ENCODE measurements at places on chromosomes 13 and 19.

DNA sequence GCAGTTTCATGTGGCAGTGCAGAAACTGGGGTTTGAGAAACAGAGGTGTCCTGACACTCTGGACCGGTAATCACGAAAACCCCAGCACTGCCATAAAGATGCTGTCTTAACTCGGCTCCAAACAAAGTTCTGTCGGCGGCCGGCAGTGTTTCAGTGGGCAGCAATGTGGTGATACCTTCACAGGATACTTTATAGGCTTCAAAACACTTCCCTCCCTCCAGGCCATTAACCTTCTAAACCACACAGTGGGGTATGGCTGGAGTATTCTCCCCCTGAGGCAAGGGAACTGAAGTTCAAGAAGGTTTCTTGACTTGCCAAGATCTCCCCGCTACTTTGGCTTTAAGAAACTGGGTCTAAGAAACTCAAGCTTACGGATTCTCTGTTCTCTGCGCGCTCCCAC is 1.1 kb downstream of the RUBCNL start:
- DNase-seq: no peak

- DNase-seq: no peak
Observed at GRCh38 chr19:19747357-19748220, 14.7 kb upstream of the ZNF14 start.

DNA sequence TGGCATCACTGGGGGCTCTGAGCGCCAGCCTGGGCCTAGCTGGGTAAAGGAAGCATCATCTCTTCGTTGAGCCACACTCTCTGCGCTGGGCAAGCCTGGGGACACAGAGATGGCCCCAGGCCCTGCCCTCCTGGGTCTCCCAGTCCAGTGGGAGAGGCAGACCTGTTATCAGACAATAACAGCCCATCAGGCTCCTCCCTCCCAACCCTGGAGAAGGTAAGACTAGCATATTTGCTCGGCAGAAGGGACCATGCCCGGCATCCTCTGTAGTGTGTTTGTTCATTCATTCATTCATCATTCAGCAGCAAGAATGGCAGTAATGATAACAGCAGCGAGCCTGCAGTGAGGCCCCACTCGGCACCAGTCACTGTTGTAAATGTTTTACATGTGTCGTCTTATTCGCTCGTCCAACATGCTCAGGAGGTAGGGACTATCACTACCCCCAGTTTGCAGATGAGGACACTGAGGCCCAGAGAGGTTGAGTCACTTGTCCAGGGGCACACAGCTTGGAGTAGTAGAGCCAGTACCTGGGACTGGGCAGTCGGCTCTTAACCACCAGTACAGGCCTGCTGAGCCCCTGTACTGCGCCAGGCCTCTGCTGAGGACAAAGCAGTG is 33.2 kb downstream of the PAK4 start:
- DNase-seq: no peak

GRCh38 chr13:74574964-74575728 is 440.9 kb upstream of the KLF12 start:
- DNase-seq: no peak

DNA sequence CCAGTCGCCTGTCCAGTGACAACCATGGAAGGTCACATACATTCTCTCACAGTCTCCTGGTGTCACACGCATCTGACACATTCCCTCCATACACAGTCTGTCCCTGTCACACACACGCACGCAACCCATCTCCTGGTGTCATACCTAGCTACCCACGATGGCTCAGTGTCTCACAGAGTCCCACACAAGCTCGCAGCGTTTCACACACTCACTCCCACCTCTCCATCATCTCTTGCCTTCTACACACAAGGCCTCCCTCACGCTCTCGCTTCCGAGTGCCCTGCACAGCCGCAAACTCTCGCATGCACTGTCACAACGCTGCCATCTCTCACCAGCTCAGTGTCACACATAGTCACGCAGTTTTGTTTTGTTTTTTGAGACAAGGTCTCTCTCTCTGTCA is 1.2 kb upstream of the GNG8 start:
- no peak for DNase-seq

DNA sequence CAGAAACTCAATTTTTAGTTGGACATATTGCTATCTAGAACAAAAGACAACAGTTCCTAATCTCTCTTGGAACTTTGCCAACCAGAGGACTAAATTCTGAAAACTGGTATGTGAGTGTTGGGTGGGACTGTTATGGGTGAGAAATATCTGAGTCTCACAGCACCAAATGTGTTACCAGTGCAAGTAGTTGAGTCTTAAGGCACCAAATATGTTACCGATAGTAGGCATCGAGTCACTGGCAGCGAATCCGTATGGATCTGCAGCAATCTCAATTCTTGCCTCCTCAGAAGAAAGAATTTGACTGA is 575.2 kb downstream of the DACH1 start:
- DNase-seq: no peak

GRCh38 chr19:30367006-30367405 is 5.2 kb upstream of the ZNF536 start:
- no peak for DNase-seq

- no peak for DNase-seq
Observed at GRCh38 chr13:82597747-82598146, 1284.5 kb downstream of the SLITRK1 start.

DNA sequence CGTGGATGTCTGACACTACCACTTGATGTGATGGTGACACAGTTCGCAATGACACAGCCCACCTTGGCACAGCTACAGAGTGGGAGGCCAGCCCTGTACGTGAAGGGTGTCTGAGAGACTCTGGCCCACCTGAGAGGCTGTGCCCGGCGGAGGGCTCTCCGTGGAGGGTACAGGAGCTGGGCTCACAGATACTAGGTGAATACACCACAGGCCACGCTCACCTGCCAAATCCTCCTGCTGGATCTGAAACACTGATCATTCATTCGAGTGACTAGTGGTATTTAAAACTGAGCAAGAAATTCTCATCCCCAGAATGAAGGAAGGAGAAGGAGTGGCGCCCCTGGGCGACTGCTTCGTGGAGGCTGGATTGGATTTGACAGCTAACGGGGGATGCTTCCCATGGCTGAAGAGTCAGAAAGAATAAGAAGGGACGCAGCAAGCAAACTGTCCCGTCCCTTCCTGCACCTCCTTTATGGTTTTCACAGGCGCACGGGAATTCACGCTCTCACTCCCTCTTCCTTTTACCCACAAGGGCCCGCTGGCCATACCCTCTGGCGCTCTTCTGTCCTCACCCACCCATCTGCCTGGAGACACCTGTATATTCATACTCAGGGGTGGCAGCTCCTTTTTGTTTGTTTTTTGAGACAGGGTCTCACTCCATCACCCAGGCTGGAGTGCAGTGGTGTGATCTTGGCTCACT is 25.0 kb downstream of the CEBPG start:
- DNase-seq: no peak

DNA sequence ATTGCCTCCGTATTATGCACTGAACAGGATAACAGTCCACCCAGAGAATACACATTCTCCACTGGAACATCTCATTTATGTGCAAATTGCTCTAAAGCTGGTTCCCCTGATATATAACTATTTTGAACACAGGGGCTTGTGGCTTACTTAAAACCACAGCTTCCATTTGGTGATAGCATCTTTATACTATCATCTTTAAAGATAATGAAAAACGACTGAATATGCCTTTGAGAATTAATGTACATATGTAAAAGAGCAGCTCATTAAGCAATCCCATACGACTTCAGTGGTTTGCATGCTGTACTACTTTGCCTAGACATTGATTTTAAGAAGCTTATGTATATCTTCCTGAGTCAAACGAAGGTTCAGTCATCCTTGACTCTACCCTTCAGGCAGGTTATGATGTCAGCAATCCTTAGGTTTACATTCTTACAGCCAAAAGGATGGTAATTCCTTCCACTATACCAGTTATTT is 40.8 kb downstream of the BRD4 start:
- peak; percentile 74 for DNase-seq

DNA sequence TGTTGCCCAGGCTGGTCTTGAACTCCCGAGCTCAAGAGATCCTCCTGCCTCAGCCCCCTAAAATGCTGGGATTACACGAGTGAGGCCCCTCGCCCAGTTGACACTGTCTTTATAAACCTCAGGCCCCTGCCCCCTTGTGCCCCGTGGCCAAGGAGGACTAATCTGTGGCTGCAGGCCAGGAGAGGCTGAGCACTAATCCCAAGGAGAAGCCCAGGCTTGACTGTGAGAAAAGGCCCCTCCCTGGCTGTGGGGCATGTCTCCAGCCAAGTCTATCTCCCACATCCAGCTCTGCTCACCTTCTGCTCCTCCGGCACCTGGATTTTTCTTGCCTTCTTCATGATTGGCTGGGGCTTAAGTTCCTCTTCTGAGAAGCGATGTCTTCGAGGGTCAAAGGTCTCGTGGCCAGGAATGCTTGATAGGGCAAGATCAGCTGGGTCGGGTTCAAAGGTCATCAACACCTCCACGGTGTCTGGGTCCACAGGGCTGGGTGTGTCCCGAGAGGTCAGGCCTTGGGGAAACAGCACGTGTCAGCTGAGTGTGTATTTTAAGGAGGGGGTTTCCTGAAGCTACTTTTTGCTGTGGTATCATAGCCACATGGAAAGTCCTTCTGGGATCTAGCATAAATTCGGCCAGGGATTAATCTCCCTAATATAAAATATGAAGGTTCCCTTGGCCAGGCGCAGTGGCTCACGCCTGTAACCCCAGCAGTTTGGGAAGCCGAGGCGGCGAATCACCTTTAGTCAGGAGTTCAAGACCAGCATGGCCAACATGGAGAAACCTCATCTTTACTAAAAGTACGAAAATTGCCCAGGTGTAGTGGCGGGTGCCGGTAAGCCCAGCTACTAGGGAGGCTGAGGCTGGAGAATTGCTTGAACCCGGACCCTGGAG is 3.8 kb downstream of the DBP start:
- DNase-seq: no peak

- DNase-seq: no peak
Observed at GRCh38 chr19:10079031-10079453, 7.1 kb upstream of the SHFL start.

GRCh38 chr19:54352546-54352945 is 12.2 kb downstream of the LAIR1 start:
- no peak for DNase-seq

DNA sequence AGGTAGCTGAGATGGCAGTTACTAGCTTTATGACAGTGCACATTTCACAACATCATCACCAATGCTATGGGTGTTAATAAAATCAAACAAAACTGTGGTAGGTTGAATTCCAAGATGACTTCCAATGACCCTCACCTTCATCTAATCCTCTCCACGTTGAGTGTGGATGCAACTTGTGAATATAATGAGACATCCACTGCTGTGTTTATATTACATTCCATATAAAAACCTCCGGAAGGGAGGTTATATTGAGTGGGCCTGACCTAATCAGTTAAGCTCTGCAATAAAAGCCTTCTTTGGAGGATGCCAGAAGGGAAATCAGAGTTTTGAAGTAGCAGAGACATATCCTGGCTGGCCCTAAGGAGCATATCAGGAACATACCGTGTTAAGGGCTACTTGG is 25.6 kb upstream of the CSNK1A1L start:
- DNase-seq: no peak

DNA sequence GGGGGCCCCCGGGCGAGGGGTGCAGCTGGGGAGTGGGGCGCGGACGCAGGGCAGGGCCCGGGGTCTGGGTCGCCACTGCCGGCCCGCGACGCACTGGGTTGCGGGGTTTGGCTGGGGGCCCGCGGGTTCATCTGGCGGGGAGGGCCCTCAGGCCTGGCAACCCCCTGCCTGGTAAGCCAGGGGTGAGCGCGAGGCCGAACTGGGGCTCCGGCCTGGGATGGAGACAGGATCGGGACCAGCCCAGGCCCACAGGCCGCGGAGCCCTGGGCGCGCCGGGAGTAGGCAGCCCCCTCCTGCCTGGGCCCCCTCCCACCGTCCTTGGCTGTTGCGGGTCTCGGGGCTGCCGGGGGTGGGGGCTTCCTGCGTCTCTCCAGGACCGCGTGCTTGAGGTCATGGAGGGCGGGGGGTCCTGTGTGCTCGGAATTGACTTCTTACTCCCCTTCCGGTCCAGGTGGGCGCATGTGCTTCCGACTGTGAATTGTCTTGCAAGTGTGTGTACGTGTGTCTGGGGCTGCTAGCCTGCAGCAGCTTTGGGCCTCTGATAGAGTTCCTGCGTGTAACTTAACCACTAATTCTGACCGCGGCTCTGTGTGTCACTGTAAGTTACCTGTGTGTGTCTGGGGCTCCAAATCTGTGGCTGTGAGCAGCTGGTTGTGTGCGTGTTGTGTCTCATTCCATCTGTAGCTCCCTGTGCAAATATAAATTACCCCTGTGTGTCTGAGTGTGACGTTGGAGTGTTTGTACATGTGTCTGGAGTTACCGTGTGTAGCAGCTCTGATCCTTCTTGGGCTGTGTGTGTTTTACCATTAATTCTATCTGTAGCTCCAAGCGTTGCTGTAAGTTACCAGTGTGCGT is 751 bp downstream of the GRAMD1A start:
- DNase-seq: peak; percentile 53

DNA sequence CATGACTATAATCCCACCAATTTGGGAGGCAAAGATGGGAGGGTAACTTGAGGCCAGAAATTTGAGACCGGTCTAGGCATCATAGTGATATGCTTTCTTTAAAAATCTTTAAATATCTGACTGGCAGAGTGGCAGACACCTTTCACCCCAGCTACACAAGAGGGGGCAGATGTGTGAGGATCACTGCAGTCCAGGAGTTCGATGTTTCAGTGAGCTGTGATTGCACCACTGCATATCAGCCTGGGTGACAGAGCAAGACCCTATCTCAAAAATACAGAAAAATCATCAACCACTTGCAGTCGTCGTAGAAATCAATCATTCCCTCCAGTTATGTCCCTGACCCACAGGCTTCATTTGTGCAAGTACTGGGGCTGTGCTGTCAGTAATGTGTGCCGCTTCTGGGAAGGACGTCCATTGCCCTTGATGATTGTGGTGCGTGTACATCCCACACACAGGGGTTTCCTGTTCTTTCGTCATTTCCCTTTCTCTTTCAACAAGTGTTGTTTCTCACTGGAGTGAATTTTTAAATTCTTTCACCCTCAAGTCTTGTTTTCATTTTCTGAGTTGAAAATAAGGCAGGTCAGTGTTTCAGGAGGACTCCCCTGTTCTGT is 1.4 kb downstream of the LGALS14 start:
- no peak for DNase-seq

- no peak for DNase-seq
Observed at GRCh38 chr19:3620817-3621547, 5.6 kb downstream of the CACTIN start.

DNA sequence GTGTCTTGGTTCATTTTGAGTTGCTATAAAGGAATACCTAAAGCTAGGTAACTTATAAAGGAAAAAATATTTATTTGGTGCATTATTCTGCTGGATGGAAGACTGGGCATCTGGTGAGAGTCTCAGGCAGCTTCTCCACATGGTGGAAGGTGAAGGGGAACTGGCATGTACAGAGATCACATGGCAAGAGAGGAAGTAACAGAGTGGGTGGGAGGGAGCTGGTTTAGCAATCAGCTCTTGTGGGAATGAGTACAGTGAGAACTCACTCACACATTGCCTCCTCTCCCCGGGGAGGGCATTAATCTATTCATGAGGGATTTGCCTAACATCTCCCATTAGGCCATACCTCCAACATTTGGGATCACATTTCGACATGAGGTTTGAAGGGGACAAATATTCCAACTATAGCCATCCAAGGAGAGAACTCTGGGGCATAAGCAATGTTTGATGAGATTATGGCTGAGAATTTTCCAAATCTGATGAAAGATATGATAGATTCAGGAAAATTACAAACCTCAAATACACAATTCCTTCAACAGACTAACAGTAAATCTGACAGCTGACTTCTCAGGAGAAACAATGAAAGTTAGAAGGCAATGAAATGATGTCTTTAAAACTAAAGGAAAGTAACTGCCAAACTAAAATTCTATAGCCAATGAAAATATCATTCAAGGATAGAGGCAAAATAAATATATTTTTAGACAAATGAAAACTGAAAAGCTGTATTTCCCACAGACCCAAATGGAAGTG is 52.5 kb downstream of the MTUS2 start:
- DNase-seq: no peak

GRCh38 chr13:39144391-39144790 is 106.1 kb downstream of the NHLRC3 start:
- no peak for DNase-seq
